ENCODE measurements at places on chromosomes 16 and 17.

DNA sequence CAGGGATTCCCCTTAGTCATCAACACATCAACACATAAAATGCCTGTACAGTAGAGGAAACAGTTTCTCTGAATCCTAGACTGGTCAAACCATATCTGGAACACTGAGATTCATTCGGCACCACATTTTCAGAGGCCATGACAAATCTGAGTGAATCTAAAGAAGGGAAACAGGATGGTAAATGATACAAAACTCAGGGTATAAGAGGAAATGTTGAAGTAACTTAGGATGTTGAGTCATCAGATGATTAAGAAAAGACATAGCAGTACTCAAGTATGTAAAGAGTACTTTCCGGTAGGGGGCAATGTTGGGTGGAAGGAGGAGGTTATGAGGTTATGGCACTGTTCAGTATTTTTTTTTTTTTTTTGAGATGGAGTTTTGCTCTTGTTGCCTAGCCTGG, 358.5 kb upstream of the PMFBP1 start:
- peak; percentile 81 for DNase-seq

DNA sequence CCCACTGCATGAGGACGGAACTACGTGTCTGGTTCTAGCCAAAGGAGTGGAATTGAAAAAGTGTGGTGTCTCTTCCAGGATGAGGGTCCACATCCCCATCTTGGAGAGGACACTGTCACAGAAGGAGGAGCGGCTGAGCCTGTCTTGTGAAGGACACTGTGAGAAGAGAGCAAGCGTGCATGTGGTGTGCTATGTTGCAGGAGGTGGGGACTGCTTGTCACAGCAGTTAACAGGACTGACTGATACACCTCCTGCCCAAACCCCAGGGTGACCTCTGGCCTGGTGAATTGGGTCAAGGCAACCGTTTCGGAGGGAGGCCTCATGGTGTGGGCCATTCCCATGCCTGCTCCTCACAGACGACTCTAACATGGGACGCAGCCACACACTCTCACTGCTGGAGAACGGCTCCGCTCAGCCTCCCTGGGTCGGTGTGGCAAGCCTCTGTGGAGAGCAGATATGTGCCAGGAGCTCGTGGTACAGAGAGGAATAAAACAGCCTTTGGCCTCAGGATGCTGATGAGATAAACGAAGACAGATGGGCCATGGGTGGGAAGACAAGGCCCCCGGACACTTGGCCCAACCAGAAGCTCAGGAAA, 56.4 kb upstream of the RBFOX3 start:
- no peak for DNase-seq

GRCh38 chr17:4853208-4853671, 20.1 kb downstream of the MINK1 start:
- no peak for DNase-seq

GRCh38 chr16:89256651-89257254, 39.2 kb downstream of the ZNF778 start:
- DNase-seq: peak; percentile 16

GRCh38 chr17:72150632-72151460, 30.0 kb downstream of the SOX9 start:
- no peak for DNase-seq

DNA sequence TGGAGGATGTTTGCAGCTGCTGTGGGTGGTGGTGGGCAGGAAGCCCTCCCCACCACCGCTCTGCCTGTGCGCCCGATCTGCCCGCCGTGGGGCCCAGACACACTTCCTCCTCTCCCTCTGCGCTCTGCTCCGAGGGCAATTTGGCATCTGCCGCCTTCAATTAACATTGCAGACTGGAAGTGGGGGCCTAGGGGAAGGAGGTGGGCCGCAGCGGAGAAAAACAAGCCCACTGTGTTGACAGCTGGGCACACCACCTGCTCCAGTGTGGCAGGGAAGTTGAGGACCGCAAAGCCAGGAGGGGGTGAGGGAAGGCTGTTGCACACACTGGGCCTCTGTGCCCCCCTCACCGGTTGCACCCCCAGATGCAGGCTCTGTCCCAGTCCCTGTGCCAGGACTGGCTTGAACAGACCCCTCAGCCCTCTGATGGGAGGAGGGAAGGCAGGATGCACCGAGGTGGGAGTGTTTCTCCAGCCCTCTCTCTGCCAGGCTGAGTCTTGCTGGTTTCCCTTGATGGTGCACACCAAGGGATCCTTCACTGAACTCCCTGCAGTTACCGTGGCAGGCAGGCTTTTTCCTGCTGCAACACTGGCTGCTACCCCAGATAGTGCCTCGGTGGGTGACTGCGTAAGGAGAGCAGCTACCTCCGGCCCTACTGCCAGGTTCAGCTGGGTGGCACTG, 72.8 kb upstream of the MED9 start:
- no peak for DNase-seq

- no peak for DNase-seq
Measured at GRCh38 chr17:4536259-4536741, 18.9 kb downstream of the MYBBP1A start.

DNA sequence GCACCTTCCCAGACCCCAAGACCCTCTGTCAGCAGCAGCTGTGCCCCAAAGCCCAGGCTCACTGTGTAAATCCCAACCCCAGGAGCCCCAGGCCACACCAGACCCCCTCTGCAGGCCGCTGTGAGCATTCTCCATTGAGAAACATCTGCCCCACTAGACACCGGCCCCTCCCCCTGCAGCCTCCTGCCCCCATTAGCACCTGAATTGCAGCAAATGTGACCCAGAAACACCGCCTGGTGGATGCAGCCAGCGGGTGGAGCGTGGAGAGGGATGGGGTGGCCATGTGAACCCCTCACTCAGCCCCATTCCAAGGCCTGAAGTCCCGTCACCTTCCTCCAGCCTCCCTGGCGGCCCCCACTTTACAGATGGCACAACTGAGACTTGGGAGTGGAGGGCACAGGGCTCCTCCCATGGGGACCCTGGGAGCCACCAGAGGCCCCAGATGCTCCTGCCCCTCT, 2.2 kb downstream of the UBALD1 start:
- DNase-seq: no peak

DNA sequence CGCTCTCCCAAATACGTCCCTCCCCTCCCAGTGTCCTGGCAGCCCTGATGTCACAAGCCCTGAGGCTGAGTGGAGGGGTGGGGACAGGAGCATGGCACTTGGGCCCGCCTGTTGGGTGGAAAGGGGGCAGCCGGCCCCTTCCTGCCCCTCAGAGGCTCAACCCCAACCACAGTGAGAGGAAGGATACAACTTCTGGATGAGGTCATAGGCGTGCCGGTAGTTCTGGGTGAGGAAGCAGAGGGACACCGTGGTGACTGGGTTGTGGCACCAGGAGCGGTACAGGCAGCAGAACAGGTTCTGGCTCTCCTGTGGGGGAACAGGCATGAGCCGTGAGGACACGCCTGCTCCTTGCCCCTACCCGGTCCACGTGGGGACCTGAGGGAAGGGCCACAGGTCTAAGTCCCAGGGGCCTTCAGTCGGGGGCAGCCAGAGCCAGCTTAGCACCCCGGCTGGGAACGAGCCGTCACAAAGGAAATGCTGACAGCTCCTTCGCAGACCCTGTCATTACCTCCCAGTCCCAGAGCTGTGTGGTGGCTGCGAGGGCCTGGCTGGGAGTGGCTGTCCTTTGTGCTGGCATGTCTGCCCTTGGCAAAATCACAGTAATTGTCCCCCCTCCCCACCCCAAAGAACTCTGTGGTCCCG, 11.2 kb upstream of the MTSS2 start:
- DNase-seq: no peak

DNA sequence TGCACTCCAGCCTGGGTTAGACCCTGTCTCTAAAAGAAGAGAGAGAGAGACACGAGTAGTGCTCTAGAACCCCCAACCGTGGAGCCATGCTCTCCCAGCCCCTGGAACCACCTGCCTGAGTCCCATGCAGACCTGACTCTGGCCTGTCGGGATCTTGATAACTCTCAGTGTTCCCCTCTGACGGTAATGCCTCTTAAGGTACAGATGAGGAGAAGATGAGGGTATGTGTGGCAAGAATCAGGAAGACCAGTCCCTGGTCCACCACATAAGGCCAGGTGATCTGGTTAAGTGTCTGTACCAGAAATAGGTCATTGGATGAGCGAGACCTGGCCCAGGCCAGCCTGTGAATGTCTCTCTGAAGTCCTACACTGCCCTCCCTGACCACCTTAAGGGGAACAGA, 18.4 kb downstream of the OSBPL7 start:
- DNase-seq: no peak

DNA sequence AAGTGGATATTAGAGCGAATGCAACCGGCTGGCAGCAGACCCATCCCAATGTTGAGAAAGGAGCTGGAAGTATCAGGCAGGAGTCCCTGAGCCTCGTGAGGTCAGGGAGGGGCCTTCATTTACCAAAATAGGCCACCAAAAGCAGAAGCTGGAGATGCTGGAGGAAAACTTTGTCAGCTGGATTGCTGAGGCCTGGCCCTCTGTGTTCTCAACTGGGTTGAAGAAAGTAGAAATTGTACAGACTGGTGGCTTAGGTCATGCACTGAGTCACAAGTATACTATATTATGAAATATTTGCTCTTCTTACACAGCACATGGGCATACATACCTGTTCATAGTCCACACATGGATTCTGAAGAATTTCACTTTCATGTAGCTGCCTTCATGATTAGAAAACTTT, 23.2 kb upstream of the TEKT3 start:
- DNase-seq: no peak

- no peak for DNase-seq
Measured at GRCh38 chr16:8943966-8944759, 19.5 kb downstream of the USP7 start.

- no peak for DNase-seq
Measured at GRCh38 chr16:19710191-19710908, 7.7 kb downstream of the KNOP1 start.

Measured in brain microvascular endothelial cell (primary cell).